ENCODE measurements at places on chromosomes 5 and 9.

GRCh38 chr5:93993161-93993560 is 251.8 kb upstream of the POU5F2 start:
- no peak for DNase-seq

GRCh38 chr5:142453932-142454331 is 129.1 kb upstream of the SPRY4 start:
- no peak for DNase-seq

DNA sequence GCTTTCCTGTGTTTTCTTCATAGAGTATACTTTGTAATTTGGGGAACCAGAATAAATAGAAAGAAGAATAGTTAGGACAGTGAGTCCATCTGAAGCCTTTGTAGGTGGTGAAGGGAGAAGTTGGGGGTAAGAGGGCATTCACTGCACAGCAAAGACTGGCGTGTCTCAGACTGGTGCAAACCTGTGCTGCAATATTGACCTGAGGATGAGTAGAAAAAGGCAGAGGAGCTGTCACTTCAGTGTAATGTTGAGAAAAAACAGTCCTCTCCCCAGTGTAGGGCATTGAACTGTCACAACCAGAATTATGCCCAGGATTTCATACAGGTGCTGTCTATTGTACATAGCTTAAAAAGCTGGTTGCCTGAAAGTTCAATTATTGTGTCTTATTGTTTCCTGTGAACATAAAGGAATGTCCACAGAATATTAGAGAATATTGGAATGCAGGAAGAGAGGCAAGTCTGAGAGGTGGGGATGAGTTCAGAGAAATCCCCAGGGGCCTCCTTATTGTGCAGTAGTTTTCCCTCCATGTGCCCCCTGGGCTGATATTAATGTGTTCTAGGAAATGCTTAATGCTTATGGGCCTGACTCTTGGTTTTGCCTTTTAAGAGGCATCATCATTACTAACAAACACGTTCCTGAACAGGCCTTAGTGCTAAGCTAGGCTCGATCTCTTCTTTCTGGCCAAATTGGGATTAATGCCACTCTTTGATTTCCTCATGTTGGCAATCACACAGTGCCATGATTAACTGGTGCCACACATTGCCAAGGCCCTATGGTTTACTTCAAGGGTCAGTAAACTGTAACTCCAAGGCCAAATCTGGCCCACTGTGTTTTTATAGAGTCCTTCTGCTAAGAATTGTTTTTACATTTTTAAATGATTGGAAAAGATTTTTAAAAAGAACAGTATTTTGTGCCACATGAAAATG is 34.0 kb downstream of the DAPK1 start:
- DNase-seq: no peak

DNA sequence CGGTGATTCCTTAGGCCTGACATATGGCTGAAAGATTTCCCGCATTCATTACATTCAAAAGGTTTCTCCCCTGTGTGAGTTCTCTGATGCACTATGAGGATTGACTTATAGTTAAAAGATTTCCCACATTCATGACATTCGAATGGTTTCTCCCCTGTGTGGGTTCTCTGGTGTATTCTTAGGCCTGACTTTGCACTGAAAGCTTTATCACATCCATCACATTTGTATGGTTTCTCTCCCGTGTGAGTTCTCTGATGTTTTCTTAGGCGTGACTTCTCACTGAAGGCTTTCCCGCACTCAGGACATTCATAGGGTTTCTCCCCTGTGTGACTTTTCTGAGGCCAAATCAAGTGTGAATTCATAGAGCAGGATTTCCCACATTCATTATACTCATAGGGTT is 35.8 kb downstream of the ZNF782 start:
- DNase-seq: no peak

DNA sequence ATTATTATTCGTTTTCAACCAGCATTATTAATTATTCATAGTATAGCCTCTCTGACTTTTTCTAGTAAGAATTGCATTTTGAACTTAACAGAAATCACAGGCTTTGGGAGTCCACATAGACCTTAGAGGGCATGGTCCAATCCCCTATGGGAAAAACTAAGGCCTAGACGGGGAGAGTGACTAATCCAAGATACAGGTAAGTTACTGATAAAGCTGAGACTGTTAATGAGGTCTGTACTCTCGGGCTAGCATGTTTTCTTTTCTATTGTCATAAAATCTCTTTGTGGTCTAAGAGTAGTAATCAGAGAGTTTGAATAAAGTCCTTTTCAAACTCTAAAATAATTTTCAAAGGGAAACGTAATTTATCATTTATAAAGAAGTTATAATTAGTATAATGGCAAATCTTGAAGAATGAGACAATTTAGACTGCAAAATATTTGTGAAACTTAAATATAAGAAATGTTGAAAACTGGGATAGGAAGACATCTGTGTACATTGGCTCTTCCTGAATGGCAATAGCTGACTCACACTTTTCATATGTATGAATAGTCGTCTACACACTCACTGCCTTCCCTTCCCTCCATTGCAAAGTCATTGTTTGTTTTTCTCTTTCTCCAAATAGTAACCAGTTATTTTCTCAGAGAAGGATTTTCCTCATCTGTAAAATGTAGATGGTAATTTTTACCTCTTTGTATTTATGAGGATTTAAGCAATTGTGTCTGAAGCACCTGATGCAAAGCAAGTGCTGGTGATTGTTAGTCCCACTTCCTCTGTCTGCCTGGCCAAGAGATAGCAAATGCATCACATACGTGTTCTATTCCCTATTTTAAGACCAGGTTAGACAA is 207.9 kb upstream of the CD180 start:
- peak; percentile 2 for DNase-seq

DNA sequence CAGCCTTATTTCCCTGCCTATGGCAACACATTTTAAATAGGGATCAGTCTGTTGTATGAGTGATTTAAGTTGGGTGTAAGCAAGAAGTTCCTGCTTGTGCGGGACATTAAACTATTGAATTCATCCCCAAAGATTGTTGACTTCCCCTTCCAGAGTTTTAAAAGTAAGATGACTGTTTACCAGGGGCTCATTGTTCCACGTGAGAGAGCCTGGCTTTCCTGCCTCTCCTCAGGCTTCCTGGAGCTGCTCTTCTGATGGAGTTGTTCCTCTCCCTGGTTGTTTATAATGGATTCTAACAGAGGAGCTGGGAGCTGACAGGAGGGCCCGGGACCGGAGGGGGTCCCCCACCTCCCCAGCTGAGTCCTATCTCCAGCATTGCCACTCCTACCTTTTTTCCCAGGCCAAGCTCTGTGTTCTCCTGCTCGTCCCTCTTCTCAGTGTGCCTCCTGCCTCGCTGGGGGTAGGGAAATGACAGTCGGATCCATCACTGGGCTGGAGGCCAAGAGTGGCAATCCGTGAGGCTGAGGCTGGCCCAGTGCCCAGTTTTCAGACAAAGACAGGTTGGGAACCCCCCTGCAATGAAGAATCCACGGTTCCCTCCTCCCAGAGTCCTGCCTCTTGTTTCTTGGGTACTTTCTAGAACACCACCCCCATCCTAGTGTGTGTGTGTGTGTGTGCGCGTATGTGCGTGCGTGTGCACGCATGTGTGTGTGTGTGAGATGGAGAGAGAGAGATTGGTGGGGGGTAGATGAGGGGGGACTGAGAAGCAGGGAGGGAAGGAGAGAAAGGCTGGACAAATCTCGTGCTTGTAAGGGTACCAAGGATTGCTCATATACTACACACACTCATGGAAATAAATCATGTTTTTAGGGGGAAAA is 123.7 kb upstream of the NFIB start:
- DNase-seq: no peak

DNA sequence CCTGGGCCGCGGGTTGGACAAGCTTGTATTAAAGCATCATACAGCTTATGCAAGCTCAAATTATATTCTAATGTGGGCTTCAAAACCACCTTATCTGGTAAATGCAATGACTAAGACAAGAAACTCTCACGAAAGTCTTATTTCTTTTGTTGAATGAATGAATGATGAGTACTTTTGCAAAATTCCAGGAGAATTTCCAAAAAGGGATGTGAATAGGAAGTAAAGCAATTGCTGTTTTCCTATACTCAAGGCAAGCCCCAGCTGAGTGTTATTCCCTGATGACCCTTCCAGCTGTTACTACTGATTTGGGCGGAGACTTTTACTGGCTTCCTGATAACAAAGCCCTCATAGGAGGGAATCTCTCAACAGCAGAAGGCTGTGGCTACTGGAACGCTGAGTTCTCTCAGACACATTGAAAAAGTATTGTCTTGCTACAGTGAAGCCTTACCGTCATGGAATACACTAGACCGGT is 162.8 kb downstream of the SREK1 start:
- no peak for DNase-seq

DNA sequence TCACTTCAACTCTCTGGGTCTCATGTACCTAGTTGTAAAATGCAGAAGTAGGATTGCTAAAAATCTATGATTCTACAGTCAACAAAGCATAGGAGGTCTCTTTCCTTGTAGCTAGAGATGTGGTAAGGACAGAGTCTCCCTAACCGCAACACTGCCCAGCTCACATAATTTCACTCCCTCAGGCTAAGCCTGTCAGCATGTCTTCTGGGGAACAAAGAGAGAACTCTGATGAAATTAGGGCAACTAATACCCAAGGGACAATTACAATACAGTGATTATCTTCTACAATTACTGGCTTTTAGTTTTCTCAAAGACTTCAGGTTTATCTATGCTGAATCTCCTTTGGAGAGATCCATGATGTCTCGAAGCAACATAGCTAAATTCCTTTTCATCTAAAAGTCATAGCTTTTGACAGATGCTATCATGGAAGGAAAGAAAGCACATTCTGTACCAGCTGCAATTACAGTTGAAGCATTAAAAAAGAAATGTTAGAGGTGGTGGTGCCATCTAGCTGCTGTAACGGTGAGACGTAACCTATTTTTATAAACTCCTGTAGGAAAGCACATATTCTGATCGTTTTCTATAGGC is 141.1 kb upstream of the TARS1 start:
- DNase-seq: no peak

DNA sequence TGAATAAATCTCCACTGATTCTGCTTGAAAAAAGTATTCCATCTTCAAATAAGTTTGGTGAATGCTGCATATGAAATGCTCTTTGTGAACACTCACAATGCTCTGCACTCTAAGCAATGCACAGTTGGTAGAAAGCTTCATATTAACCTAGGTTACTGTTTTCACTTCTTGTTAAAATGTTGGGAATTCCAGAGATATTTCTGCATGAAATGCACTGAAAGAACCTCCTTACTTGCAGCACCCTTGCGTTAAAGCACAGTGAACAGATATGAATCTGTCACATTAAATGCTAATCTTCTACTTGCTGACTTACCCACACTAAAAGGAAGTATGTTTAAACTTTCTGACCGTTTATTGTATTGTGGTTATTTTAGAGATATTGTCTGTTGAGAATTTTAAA is 584.1 kb upstream of the NUDT12 start:
- no peak for DNase-seq

DNA sequence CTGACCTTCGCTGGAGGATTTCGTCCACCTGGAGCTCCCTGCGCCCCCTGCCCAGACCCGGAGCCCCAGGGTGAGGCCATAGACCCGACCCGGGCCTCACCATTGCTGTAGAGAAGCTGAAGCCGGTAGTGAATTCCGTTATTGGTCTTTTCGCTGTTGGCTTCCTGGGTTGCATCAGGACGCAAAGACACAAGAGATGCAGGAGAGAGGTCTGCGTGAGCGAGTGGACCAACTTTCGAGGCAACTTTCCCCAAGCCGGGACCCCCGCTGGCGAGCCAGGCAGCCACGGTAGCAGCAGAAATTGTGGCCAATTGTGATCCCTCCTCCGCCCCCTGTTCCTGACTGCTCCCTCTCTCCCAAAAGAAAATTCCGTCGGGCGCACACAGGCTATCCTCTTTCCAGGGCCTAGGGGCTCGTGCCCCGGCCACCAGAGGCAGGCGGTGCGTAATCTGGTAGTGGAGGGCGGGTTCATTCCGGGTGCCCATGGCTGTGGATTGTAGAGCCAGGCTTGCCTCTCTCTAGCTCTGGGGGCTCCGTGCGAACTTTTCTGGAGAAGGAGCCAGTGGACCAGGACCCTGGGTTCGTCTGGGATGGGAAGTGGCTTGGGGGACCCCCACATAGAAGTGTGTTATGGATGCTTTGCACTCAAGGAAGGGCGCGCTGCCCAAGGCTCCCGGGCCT is 3.3 kb downstream of the EBF1 start:
- no peak for DNase-seq

DNA sequence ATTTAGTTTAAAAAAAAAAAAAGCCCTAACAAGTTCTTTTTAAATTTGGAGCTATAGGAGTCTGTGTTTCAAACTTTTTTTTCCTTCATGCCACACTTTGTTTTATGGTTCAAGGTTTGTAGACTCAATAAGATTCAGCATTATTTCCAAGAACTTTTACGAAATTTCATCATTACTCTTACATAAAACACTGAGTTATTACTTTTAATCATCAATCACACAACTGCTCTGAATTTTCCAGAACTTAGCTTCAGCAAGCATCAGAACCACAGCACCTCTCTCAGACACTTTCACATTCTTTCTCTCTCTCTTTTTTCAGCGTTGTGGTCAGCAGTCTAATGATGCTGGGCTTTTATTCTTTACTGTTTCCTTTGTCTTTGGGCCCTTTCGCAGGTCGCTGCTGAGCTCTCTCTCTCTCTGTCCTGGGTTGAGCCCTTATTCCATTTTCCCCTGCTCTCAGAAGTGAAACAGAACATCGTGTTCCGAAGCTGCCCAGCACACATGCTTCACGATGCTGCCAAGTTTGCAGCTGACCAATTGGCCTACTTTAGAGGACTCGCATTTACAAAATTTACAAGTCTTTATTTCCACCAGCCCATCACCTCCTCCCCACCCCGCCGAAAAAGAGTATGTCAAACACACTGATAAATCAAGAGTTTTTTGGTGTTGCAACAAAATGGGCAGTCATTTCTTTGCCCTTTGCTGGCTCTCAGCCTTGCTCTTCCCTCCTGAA is 44.6 kb upstream of the PIK3R1 start:
- no peak for DNase-seq

DNA sequence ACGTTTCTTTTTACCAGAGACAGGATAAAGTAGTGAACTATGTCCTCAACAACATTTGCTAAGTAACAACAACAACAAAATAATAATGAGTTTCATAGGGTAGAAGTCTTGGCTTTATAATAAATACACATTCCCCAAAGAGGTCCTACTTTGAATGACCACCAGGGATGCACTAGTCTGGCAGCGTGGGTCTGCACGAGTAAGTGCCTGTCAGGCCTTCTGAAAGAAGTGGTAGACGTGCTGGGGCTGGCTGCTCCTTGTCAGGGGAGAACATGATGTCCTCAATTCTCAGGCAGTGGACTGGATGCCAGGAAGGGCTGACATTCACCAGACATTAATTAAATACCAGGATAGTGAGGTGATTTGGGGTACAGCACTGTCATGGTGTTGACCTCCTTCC is 331.1 kb downstream of the TMEM38B start:
- no peak for DNase-seq
